ENCODE measurements at places on chromosomes 4 and X.

DNA sequence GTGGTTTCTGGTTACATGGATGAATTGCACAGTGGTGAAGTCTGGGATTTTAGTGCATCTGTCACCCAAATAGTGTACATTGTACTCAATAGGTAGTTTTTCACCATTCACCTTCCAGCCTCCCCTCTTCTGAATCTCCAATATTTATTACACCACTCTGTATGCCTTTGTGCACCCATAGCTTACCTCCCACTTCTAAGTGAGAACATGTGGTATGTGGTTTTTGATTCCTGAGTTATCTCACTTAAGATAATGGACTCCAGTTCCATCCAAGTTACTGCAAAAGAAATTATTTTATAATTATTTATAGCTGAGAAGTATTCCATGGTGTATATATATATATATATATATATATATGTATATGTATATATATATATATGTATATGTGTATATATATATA, 155.8 kb downstream of the HHIP start:
- DNase-seq, result no peak

- DNase-seq, result no peak
Measured at GRCh38 chr4:184680698-184681097, 31.2 kb downstream of the PRIMPOL start.

DNA sequence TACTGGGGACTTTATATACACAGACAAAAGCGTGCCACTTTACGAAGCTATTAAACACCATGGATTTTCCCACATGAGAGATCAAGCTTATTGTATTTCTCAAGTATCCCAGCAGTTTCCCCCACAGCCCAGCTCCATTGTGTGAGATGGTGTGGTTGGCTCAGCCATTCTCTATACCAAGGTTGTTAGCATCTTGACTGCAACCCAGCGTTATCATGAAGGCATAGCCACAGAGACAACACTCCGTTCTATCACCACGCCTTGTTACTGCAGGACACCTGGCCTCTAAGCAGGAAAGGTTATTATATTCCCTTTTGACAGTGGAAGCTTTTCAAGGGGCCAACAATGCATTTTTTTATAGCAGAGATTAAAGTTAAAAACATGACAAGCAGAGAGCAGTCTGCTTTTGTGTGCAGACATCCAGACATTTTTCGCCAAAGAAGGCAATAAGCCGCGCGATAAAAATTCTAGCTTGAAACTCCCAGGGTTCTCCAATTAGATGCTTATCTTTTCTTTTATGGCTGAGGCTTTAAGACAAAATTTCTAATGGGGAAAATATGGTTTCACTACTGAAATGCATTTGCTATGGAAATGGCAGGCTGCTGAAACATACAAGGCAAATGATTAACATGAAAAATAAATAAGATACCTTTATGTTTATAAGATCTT, 206.1 kb downstream of the MID1 start:
- DNase-seq, result no peak

DNA sequence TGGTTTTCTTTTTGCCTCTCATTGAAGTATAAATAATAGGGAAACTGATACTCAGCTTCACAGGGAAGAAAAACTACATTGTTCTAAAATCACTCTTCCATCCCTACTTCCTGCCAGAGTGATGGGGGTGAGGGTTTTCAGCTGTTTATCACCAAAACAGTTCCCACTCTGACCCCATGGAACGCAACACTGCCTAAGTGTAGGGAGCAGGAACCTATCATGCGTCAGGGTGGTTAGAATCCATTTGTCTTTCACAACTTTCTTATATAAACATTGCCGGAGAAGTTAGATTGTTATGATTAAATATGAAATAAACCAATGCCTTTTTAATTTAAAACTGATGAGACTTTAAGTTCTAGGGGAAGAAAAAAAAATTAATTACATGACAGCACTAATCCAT, 15.8 kb upstream of the MPC1L start:
- DNase-seq, result peak; percentile 60

DNA sequence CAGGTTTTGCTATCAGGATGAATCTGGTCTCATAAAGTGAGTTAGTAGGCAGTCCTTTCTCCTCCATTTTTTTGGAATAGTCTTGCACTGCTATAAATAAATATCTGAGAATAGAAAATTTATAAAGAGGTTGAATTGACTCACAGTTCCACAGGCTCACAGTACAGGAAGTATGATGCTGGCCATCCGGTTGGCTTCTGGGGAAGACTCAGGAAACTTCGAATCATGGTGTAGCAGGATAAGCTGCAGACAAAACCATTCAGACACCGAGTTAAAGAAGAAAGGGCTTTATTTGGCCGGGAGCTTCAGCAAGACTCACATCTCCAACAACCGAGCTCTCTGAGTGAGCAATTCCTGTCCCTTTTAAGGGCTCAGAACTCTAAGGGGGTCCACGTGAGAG, 348.2 kb downstream of the KCTD8 start:
- DNase-seq, result no peak

GRCh38 chr4:174429701-174430410, 92.4 kb downstream of the HPGD start:
- peak; percentile 72 for DNase-seq

DNA sequence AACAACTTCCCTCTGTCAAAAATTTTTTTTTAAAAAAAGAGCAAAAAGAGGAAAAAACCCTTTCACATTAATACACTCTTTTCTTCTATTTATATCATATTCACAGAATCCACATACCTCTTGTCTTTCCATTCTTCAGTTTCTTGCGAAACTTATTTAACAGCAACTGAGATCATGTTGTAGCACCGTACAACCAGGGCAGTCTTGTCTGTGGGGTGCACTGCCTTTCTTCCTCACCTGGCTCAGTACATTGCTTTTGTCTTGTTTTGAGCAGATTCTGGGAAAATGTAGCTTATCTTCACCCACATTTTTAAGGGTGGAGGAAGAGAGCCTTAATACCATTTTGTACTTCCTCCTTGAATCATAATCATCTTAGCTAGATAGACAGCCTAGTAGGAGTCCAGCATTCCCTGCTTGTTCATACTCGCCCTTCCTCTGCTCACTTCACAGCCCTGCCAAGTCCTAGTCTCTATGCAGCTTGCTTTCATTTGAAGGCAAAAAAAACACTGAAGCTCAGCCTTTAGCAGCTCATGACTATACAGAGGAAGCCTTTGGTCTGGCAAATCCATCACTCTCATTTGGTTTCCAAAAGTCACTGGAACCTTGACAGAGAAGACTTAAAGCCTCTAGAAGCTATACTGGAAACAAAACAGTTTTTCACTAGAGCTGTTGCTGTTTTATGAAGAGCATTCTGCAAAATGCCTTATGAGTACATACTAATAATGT, 140.6 kb upstream of the BANK1 start:
- peak; percentile 37 for DNase-seq

DNA sequence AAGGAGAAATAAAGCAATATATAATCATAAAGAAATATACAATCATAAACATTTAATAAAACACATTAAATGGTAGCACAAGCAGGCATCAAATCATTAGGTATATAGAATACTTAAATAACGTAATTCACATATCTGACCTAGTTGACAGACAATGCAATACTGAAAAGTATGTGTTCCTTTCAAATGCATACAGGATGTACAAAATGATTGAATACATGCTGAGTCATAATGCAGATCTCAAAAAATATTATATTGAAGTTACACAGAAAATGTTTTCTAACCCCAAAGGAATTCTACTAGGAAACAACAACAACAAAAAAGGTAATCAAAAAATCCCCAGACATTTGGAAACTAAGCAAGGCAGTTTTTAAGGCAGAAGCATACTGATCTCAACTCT, 1072.0 kb upstream of the INTU start:
- DNase-seq, result no peak

GRCh38 chrX:21711129-21711847, 46.6 kb downstream of the SMPX start:
- DNase-seq, result no peak

DNA sequence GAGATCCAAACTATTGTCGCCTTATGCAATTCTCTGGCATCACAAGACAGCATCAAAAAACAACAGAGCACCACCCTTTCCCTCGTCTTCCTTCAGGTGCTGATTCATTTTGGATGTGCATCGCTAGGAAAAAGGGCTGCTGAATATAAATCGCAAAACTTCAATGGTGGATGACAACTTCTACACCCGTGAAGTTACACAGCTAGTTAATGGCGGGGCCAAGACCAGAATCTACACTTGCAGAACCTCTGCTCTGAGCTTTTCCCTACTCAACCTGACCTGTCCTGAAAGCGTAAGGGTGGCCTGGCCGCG, 674 bp downstream of the GNPDA2 start:
- no peak for DNase-seq

DNA sequence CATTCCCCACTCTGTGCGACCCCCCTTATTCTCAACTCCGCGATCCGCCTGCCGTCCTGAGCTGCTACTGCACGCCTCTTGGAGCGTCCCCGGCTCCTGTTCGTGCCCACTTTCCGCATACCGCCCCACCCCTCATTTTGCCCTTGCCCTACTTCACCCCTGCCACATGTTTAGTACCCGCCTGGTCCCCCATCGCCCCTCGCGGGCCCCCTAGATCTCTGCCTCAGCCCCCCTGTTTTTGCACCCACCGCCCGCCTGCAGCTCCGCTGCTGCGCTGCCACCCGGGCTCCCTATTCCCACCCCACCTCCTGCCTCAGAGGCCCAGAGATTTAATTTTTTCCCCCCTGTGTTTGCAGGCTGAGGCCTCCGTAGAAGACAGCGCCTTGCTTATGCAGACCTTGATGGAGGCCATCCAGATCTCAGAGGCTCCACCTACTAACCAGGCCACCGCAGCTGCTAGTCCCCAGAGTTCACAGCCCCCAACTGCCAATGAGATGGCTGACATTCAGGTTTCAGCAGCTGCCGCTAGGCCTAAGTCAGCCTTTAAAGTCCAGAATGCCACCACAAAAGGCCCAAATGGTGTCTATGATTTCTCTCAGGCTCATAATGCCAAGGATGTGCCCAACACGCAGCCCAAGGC, 1.4 kb downstream of the MAGED1 start:
- peak; percentile 36 for DNase-seq

GRCh38 chr4:88735564-88735963, 37.9 kb upstream of the NAP1L5 start:
- DNase-seq, result peak; percentile 52

- DNase-seq, result no peak
Measured at GRCh38 chr4:95798003-95798402, 41.9 kb upstream of the PDHA2 start.

All from fibroblast of lung (primary cell).